ENCODE measurements at places on chromosomes 16 and 17.

GRCh38 chr16:85303354-85303883, 191.1 kb upstream of the CIBAR2 start:
- peak overlapping the region; percentile 71 for H3K4me3 ChIP-seq
- H3K27me3 ChIP-seq, result no peaks in the 10 kb centered on the region
- H3K27ac ChIP-seq, result peak overlapping the region; percentile 66
- peaks cover 52% of the 10 kb centered on the region for H3K4me1 ChIP-seq
- H3K36me3 ChIP-seq, result no peaks in the 10 kb centered on the region

- H3K27ac ChIP-seq, result no peak overlapping the region
- no peaks in the 10 kb centered on the region for H3K27me3 ChIP-seq
- no peak overlapping the region for H3K4me3 ChIP-seq
- DNase-seq, result no peak
- H3K4me1 ChIP-seq, result no peaks in the 10 kb centered on the region
Measured at GRCh38 chr17:81148986-81149533, 16.2 kb upstream of the PVALEF start.

DNA sequence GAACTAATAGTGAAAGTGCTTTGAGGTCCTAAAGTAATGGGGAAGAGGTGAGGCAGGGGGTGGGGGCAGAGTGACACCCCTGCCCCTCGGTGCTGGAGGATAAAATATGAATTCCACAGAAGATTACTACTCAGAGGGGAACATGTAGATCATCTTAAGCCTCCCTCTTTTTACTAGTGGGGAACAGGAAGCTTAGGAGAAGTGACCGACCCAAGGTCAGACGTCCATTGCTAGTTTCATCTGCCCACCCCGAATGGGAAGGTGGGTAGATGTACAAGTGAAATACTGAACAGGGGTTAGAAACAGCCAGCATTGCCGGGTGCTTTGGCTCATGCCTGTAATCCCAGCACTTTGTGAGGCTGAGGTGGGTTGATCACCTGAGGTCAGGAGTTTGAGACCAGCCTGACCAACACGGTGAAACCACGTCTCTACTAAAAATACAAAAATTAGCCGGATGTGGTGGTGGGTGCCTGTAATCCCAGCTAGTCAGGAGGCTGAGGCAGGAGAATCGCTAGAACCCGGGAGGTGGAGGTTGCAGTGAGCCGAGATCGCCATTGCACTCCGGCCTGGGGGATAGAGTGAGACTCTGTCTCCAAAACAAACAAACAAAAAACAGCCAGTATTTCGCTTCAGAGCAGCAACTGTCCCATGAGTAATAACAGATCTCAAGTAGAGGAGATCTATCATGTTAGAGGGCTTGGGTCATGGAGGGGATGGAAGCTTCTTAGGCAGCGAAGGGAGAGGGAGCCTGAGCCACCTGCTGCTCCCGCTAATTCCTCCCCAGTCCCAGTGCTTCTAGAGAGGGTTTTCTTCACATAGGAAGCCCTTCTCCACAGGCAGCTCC, 1.2 kb upstream of the NR1D1 start:
- DNase-seq, result no peak
- no peak overlapping the region for H3K27ac ChIP-seq
- H3K4me3 ChIP-seq, result no peak overlapping the region
- H3K36me3 ChIP-seq, result peaks cover 19% of the 10 kb centered on the region

- DNase-seq, result no peak
- H3K27me3 ChIP-seq, result no peaks in the 10 kb centered on the region
- H3K36me3 ChIP-seq, result no peaks in the 10 kb centered on the region
- H3K27ac ChIP-seq, result no peak overlapping the region
Measured at GRCh38 chr16:13994239-13995106, 74.5 kb downstream of the ERCC4 start.

DNA sequence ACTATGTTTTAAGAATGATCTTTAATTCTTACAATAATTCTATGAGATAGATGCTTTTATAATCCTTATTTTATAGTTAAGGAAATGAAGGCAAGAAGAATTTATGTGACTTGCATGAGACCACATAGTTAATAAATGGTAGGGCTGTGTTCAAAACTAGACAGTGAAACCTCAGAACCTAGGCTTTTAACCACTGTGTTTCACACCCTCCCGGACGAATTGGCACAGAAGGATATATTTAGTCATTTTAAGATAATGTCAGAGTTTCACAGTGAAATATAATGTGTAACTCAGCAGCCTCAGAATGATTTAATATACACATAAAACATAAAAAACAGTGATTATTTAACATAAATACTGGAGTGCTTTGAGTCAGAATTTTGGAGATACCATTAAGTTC, 57.0 kb downstream of the NSRP1 start:
- H3K4me1 ChIP-seq, result peaks cover 26% of the 10 kb centered on the region
- no peak overlapping the region for H3K4me3 ChIP-seq
- H3K27me3 ChIP-seq, result no peaks in the 10 kb centered on the region
- DNase-seq, result peak; percentile 35
- peaks cover 36% of the 10 kb centered on the region for H3K36me3 ChIP-seq
- H3K27ac ChIP-seq, result no peak overlapping the region

GRCh38 chr16:50548125-50548908, at the start of gene NKD1:
Gene NKD1 (plus strand): TSS chr16:50548396. CDS start chr16:50548554, 158 bp downstream.
- peaks cover 7% of the 10 kb centered on the region for H3K36me3 ChIP-seq
- H3K27ac ChIP-seq, result peak within 1 kb of the TSS; percentile 68
- peak within 1 kb of the TSS; percentile 77 for H3K4me3 ChIP-seq

GRCh38 chr17:51056813-51057510, 63.7 kb downstream of the SPAG9 start:
- H3K27me3 ChIP-seq, result no peaks in the 10 kb centered on the region
- peak; percentile 54 for DNase-seq
- H3K4me3 ChIP-seq, result no peak overlapping the region
- H3K4me1 ChIP-seq, result peaks cover 6% of the 10 kb centered on the region

GRCh38 chr16:85210423-85211169, 98.3 kb upstream of the CIBAR2 start:
- H3K4me1 ChIP-seq, result no peaks in the 10 kb centered on the region
- H3K27me3 ChIP-seq, result peaks cover 2% of the 10 kb centered on the region
- no peak overlapping the region for H3K4me3 ChIP-seq
- no peak overlapping the region for H3K27ac ChIP-seq
- DNase-seq, result no peak

DNA sequence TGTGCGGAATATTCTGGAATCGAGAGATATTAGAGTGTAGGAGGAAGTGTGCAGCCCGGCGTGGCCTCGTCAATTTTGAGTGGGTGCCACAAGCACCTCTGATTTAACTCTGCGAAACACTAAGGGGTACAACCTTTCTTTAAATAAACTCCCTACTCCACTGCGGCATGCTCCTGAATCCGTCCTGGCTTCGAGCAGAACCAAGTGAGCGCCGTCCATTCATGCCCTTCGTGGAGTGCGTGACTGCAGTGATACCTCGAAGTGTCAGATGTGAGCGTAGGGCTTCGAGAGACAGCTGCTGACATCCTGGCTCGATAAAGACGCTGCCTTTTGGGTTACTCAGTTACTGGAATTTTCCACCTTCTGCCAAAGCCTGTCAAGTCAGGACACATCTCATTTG, 128.8 kb downstream of the FOXL1 start:
- no peaks in the 10 kb centered on the region for H3K4me1 ChIP-seq
- H3K4me3 ChIP-seq, result no peak overlapping the region
- no peaks in the 10 kb centered on the region for H3K36me3 ChIP-seq

GRCh38 chr16:8096211-8096610, 494.1 kb downstream of the TMEM114 start:
- H3K4me1 ChIP-seq, result no peaks in the 10 kb centered on the region
- no peak overlapping the region for H3K27ac ChIP-seq
- DNase-seq, result no peak
- H3K27me3 ChIP-seq, result no peaks in the 10 kb centered on the region
- no peaks in the 10 kb centered on the region for H3K36me3 ChIP-seq
- no peak overlapping the region for H3K4me3 ChIP-seq

- no peaks in the 10 kb centered on the region for H3K36me3 ChIP-seq
- DNase-seq, result no peak
- H3K4me3 ChIP-seq, result no peak overlapping the region
- H3K27me3 ChIP-seq, result no peaks in the 10 kb centered on the region
- H3K4me1 ChIP-seq, result no peaks in the 10 kb centered on the region
Measured at GRCh38 chr17:28532050-28532960, 20.1 kb downstream of the UNC119 start.

- no peaks in the 10 kb centered on the region for H3K4me1 ChIP-seq
- peak; percentile 24 for DNase-seq
- no peak overlapping the region for H3K4me3 ChIP-seq
- H3K27ac ChIP-seq, result no peak overlapping the region
- no peaks in the 10 kb centered on the region for H3K36me3 ChIP-seq
Measured at GRCh38 chr17:5705081-5705875, 121.0 kb upstream of the NLRP1 start.

DNA sequence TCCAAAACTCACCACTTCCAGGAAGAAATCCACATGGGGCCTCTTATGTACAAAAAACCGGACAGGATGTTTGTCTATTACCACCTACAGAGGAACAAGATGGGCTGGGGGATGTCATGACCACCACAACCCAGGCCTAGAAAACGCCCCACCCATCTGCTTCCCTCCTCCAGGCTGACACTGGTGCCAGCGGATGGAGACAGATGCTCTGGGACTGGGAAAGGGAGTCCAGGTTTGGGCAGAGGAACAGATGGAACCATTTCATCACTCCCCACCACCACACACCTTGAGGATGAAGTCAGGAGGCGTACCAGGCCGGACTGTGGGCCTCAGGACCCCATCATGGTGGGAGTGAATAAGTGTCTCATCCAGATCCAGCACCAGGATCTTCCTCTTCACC, 4.5 kb upstream of the GABARAP start:
- no peaks in the 10 kb centered on the region for H3K27me3 ChIP-seq
- H3K4me3 ChIP-seq, result no peak overlapping the region
- H3K36me3 ChIP-seq, result peaks cover 53% of the 10 kb centered on the region
- H3K4me1 ChIP-seq, result peaks cover 41% of the 10 kb centered on the region

DNA sequence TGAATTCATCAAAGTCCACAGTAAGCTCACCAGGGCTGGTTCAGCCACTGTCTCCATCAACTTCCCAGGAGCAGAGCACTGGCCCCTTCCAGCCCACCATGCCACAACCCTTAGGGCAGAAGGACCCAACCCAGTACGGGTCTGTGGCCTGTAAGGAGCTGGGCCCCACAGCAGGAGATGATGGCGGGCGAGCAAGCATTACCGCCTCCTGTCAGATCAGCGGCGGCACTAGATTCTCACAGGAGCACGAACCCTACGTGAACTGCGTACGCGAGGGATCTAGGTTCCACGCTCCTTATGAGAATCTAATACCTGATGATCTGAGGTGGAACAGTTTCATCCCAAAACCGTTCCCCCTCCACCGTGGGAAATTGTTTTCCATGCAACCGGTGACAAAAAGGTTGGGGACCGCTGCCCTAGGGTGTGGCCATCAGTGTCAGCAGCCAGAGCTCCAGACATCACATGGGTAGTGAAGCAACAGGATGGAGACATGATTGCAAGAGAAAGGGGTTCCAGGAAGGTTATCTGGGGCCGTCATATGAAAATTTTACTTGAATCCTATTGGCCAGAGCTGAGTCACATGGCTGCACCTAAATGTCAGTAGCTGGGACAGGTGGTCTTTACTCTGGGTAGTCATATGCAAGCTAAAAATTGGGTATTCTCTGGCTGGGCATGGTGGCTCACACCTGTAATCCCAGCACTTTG, 12.4 kb upstream of the SLC25A19 start:
- H3K4me3 ChIP-seq, result no peak overlapping the region
- no peak overlapping the region for H3K27ac ChIP-seq
- H3K4me1 ChIP-seq, result peaks cover 11% of the 10 kb centered on the region
- no peaks in the 10 kb centered on the region for H3K36me3 ChIP-seq
- H3K27me3 ChIP-seq, result no peaks in the 10 kb centered on the region

GRCh38 chr16:57594531-57595031, 33.8 kb upstream of the ADGRG1 start:
- no peaks in the 10 kb centered on the region for H3K27me3 ChIP-seq
- peaks cover 61% of the 10 kb centered on the region for H3K36me3 ChIP-seq
- no peak overlapping the region for H3K27ac ChIP-seq
- no peak for DNase-seq
- peaks cover 71% of the 10 kb centered on the region for H3K4me1 ChIP-seq

GRCh38 chr16:5016967-5017677, 16.6 kb downstream of the NAGPA start:
- no peak overlapping the region for H3K27ac ChIP-seq
- no peaks in the 10 kb centered on the region for H3K27me3 ChIP-seq
- H3K4me3 ChIP-seq, result no peak overlapping the region
- H3K36me3 ChIP-seq, result no peaks in the 10 kb centered on the region

- no peaks in the 10 kb centered on the region for H3K27me3 ChIP-seq
- peak overlapping the region; percentile 27 for H3K4me3 ChIP-seq
- peak overlapping the region; percentile 50 for H3K27ac ChIP-seq
- peaks cover 44% of the 10 kb centered on the region for H3K4me1 ChIP-seq
- peak; percentile 41 for DNase-seq
Measured at GRCh38 chr16:4081521-4082021, 34.7 kb downstream of the ADCY9 start.

GRCh38 chr16:74652249-74652648, 14.4 kb downstream of the RFWD3 start:
- H3K36me3 ChIP-seq, result peaks cover 62% of the 10 kb centered on the region
- H3K4me1 ChIP-seq, result peaks cover 37% of the 10 kb centered on the region
- no peak for DNase-seq
- H3K4me3 ChIP-seq, result no peak overlapping the region

- no peak overlapping the region for H3K4me3 ChIP-seq
- H3K27ac ChIP-seq, result no peak overlapping the region
- peaks cover 59% of the 10 kb centered on the region for H3K36me3 ChIP-seq
- H3K27me3 ChIP-seq, result no peaks in the 10 kb centered on the region
- H3K4me1 ChIP-seq, result peaks cover 6% of the 10 kb centered on the region
Measured at GRCh38 chr16:84498859-84499620, 5.4 kb downstream of the MEAK7 start.

DNA sequence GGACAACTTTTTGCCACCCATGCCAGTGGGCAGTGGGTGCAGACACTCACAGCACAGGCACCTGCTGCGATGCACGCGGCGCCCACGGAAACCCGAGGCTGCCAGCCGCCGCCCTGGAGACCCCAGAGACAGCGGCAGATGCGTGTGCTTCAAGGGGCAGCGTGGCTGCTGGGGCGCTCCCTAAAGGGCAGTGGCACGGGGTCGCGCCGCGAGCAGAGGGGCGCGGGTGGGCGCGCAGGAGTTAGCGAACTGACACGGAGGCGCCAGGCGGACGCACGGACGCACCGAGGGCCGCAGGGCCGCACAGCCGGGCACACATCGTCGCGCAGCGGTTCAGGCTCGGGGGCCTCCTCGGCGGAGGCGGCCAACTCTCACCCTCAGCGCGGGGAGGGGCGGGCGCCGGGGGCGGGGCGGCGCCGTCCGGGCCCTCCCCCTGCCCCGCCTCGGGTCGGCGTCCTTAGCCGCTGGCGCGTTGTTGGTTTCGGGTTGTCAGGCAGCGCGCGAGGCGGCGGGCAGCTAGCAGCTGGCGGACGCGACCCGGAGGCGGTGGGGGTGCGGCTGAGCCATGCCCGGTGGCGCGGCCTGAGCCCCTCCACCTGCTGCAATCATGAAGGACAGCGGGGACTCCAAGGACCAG, at the start of gene KIF19:
Gene KIF19 (plus strand): TSS at position 484 of the 637 bp plus-strand sequence. CDS start 124 bp downstream, at position 608.
- peak; percentile 69 for DNase-seq
- peak within 1 kb of the TSS; percentile 28 for H3K4me3 ChIP-seq
- H3K36me3 ChIP-seq, result no peaks in the 10 kb centered on the region
- peaks cover 27% of the 10 kb centered on the region for H3K27me3 ChIP-seq
